Kidney tubule cell (primary cell): ENCODE measurements at places on chromosomes 11 and 22.

DNA sequence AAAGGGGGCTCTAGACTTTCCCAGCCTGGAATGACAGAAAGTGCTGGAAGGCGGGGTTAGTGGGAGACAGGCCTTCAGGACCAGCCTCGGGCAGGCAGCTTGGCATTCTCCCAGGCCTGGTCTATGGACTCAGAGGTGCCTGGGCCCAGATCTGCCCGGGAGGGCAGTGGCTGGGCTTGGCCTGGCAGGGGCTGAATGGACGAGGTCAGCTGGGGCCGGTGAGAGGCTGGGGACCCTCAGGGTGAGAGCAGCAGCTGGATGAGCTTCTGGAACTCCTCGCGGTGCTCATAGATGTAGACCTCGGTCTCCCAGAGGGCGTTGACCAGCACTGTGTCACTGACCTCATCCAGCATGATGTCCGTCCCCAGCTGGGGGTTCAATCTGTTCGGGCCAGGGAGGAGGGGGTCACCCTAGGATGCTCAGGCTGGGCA is 1.5 kb upstream of the BAIAP2L2 start:
- DNase-seq, result no peak

DNA sequence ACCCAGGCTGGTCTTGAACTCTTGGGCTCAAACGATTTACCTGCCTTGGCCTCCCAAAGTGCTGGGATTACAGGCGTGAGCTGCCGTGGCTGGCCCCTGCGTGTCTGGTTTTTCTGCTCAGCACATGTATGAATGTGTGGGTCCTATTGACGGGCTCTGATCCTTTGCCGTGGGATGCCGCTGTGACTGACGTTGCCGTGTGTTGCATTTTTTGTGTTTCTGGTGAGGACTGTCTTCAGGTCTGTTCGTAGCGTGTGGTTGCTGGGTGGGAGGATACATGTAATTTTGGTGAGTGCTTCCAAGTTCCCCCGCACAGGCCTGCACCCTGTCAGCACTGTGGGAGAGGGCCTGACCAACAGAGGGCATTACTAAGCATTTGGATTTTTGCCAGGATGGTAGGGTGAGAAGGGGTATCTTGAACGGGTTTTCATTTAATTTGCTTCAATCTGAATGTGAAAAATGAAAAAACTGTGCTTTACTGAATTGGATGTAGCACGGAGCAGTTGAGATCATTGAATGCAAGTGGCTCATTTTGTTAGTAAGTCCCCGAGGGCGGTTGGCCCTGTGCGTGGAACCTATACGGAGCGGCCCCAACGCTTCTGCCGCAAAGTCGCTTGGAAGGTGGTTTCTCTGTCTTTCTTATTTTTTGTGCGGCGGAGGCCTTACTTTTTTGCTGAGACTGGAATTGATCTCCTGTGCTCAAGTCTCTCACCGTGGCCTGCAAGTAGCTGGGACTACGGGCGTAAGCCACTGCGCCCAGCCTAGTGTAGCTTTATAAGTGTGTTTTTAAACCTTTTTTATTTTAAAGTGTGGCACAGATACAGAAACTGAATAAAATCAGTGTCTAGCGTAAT is 8.2 kb downstream of the ZBED4 start:
- no peak for DNase-seq

DNA sequence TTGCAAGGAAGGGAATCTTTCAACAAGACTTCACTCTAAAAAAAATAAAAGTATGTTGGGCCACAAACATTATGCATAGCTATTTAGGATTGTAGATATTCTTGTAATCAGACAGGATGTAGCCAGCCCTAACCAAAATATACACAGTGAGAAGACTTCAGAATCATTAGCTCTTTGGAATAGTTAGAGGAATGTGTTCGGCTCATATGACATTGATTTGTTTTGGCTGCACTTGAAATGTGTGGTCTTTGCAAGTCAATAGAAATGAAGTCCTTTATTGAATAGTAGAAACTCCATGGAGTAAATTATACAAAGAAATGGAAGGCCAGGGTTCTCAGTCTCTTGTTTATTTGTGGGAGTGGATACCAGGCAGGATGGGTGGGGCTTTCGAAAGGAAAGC is 692.1 kb downstream of the NTM start:
- DNase-seq, result no peak

- no peak for DNase-seq
These were observed 1052.9 kb downstream of the NTM start for GRCh38 chr11:132423266-132423665.

DNA sequence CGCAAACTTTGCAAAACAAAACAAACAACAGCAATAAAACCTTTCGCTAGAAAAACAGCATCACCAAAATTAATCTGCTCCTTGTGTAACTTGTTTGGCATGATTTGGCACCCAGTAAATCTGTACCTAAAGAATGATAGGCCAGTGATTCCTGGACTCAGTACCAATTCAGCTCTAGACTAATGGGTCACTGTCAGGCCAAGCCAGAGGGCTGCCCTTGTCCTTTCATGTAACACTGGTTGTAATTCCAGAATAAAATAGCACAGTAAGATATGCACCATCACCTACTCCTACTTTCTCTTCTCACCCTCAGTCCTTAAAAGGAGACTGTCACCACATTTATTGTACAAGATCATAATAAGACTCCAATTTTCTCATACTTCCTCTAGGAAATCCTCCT is 341.6 kb upstream of the PITPNB start:
- DNase-seq, result no peak

DNA sequence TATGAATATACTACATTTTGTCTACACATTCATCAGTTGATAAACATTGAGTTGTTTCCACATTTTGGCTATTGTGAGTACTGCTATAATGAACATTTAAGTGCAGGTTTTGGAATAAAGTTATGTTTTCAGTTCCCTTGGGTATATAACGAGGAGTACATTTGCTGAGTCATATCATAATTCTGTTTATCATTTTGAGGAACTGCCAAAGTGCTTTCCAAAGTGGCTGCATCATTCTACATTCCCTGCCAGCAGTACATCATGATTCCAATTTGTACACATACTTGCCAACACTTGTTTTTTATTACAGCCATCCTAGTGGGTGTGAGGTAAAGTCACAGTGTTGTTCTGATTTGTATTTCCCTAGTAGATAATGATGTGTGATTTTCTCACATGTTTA is 1458.6 kb upstream of the TENM4 start:
- no peak for DNase-seq
